HCEC 1CT (cell line): ENCODE measurements at places on chromosomes 12 and 14.

DNA sequence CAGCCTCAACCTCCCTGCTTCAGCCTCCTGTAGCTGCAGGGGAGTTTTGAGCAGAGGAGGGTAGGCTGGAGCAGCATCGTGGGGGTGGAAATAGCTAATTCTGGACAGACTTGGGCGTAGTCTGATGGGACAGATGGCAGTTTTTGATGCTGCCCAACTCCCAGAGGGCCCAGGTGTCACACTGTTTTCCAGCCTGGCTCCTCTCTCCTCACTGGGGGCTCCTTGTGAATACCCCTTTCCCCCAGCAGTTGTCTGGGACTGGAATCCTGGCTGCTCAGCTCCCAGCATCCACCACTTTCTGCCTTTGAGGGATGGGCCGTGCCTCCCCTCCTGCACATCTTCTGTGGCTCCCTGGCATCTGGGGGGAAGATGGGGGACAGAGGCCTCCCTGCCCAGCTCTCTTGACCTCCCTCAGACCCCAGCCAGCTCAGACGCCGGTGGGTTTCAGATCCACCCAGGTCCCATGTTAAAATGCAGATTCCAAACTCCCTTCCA lies 34.0 kb downstream of the SH2B3 start:
- no peak for DNase-seq

GRCh38 chr12:53070877-53071492 lies 8.2 kb downstream of the SPRYD3 start:
- DNase-seq = no peak

GRCh38 chr12:115886666-115887065 lies 390.8 kb downstream of the MED13L start:
- DNase-seq = no peak

DNA sequence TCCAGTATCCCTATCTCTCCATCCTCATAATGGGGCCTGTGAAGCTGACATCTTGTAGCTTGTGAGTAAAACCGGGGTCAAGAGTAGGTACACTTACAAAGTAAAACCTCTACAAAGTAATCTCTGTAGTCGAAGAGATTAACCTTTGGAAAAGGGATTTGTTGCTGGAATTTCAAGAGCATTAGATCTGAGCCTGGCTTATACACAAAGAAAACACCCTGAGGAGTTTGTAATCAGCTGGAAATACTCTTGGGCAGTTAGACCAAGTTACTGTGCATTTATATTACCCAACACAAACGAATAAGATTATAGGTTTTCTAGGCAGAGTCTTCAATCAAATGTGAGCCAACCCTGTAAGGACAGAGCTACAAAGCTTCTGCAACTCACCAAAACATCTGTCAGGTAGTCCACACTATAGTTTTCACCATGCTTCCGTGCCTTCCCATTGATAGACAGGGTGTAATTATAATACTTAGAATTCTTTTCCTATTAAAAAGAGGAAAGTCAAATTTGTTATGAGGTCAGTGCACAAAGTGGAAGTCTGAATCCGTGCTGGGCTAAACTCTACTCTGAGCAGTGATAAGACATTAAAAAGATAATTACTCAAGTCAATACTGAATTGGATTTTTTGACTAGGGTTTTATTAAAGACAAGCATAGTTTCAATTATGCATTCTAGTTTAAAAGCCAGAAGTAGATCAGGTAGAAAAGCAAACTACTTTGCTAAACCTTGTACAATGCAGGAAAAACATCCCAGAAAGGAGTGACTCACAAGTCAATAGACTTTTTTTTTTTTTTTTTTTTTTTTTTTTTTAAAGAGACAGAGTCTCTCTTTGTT lies 14.6 kb downstream of the GNS start:
- peak; percentile 33 for DNase-seq

DNA sequence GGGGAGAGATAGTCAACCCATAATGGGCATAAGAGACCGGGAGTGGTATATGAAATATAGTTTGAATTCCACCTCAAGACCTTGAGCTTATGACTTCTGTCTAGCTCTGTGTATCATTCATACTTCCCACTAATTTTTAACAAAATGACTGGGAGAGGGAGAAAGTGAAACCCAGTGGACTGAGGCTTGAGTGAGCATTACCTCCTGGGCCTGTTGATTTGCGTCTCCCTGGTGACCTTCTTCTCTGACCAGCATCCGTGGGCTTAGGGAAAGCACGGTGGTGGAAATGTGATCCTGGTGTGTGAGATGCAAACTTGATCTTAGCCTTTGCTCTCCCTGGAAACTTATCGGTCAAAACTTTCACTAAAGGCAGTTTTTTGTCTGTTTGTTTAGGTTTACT lies 207.9 kb upstream of the BCL2L14 start:
- no peak for DNase-seq
